Colonic mucosa (tissue), 4 donors: ENCODE measurements at places on chromosomes 13 and 19.
A peak's percentile ranks its signal among the peaks of the same experiment; 100 is the strongest.

- no peak for DNase-seq
Measured at GRCh38 chr13:44566601-44567000, 9.5 kb downstream of the TSC22D1 start.

GRCh38 chr19:1910177-1910576, 5.0 kb downstream of the ADAT3 start:
- no peak for DNase-seq

DNA sequence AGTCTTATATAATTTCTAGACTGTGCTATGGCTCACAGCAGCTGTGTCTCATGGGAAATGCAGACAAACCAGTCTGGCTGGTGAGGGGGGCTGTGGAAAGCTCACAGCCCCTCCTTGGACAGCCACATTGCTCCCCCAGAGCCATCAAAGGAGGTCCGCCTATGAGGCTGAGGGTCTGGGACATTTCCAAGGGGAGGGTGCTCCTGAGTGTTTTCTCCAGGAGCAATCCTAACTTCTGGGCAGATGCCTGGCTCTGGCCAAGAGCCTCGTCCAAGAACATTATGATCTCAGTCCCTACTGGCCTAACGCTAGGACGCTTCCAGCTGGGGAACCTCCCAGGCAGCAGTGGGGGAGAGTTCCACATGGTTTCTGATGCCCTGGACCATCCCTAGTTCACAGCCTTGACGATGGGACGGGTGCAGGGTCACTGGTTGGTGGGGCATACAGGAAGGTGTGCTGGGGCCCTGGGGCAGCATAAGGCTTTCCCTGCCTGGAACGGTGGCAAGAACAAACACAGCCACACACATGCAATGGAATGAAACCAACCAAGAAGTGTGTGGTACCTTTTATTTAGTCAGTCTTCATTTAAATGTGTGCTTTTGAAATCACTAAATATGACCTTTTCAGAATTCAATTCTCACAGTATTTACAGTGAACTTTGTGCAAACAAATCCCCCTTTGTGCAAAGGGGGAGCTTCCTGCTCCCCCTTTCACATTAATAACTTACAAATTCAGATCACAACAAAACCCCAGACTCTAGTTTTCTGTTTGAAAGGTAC, 60.6 kb downstream of the CDADC1 start:
- DNase-seq = peak; percentile 63

GRCh38 chr13:35765941-35766340, 289.5 kb upstream of the MAB21L1 start:
- no peak for DNase-seq

DNA sequence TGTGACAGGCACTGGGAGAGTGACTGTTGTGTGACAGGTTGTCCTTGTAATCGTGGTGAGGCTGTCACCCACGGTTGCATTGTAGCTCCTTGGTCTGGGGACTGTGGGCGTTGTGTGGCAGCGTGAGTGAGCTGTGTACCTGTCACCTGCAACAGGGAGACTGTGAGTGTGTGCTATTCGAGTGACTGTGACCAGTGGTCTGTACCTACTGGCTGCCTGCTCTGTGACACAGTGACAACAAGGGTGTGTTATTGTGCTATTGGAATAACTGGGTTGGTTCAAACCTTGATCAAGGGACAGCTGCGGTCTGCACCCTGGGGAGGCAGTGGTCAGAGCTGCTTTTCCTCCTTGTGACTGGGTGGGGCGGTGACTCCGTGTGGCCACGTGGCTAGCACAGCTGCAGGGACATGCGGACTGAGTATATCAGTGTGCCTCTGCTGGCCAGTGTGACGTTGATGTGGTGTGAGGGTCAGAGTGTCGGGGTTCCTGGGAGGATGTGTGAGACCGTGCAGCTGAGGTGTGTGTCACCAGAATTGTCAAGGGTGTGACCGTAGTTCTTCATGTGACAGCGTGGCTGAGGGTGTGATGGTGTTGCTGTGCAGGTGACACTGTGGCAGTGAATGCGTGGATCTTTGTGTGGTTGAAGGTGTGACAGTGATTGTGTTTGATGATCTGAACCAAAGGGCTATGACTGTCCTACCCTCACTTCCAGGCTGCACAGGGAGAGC, 10.1 kb upstream of the NFIX start:
- peak; percentile 87 for DNase-seq

DNA sequence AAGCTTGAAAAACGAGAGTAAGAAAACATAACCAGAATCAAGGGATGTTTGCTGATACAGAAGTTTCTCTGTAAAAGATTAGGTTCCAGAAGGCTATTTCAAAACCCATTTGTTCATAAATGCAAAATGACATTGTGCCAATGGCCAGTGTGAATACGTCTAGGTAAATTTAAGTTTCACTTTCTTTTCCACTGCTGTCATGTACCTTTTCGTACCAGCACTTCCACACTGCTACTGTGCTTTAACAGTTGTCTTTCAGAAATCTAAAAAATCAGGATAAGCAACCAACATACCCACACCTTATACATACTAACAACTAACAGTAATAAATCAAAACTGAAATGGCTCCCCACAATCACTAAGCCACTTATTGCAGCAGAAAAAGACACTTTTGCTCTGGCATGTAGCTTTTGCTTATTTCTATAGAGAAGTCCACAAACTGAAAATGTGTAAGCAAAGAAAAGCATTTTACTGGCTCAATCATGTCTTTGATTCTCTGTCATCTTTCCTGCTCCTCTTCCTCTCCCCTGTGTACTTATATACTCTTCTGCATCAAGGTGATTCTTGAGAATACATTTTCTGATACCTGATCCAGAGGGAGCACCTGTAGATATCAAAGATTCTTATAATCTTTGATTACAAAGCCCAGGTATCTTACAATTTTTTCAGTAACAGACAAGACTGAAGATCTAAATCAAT, 34.3 kb downstream of the ELF1 start:
- DNase-seq = no peak

DNA sequence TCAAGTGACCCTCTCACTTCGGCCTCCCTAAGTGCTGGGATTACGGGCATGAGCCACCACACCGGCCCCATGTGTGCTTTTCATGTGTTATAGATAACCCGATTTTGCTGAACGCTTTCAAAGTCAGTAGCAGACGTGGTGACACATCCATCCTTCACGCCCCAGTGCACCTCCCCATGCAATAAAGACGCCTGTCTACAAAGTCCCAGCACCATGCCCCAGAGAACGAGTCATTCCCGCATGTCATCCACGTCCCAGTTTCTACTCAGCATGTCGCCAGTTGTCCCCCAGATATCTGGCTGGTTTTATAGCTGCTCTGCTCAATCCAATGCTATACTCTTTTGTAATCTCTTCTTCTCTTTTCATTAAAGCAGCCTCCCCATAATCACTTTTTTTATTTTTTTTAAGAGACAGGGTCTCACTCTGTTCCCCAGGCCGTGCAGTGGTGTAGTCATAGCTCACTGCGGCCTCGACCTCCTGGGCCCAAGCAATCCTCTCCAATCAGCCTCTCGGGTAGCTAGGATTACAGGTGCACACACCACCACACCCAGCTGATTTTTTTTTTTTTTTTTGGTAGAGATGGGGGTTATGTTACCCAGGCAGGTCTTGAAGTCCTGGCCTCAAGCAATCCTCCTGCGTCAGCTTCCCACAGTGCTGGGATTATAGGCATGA, 42.5 kb downstream of the DNM2 start:
- DNase-seq = no peak

DNA sequence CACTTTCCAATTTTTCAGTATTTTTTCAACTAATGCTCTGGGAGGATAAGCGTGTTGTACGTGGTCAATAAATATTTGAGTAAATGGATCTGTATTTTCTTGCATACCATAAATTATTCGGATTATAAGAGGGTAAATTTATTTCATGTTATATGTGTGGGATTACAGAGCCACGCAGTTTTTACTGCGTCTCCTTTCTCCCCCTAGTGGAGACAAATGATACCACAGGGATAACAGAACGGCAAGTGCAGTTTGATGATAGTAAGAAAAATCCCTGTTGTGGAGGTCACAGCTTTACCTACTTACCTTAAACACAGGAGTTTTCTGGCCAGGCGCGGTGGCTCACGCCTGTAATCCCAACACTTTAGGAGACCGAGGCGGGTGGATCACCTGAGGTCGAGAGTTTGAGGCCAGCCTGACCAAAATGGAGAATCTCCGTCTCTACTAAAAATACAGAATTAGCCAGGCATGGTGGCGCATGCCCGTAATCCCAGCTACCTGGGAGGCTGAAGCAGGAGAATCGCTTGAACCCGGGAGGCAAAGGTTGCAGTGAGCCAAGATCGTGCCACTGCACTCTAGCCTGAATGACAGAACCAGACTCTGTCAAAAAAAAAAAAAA, 16.8 kb downstream of the MBD3L2B start:
- no peak for DNase-seq

DNA sequence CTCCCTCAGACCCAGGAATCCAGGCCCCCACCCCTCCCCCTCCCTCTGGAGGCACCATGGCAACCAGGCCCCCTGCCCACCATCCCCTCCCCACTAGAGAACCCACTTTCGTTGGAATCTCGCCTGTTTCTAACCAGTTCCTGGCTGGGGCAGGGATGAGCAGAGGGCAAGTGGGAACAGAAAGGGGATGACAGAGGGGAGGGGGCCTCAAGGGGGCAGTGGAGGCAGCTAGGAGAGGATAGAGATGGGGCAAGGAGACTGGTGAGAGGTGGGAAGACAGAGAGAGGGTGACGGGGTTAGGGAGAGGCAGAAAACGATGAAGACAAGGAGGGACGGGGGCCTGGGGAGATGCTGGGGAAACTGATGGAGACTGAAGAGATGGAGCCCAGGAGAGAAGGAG, 586 bp upstream of the C19orf81 start:
- no peak for DNase-seq

DNA sequence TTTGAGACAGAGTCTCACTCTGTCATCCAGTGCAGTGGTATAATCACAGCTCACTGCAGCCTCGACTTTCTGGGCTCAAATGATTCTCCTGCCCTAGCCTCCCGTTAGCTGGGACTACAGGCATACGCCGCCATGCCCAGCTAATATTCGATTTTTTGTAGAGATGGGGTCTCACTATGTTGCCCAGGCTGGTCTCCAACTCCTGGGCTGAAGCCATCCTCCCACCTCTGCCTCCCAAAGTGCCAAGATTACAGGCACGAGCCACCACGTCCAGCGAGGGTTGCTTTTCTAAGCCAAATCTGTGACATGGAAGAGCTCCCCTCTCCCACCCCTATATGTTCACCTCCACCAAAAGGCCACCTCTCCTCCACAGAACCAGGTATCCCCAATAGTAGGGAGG, 10.9 kb upstream of the ATF5 start:
- DNase-seq = no peak

DNA sequence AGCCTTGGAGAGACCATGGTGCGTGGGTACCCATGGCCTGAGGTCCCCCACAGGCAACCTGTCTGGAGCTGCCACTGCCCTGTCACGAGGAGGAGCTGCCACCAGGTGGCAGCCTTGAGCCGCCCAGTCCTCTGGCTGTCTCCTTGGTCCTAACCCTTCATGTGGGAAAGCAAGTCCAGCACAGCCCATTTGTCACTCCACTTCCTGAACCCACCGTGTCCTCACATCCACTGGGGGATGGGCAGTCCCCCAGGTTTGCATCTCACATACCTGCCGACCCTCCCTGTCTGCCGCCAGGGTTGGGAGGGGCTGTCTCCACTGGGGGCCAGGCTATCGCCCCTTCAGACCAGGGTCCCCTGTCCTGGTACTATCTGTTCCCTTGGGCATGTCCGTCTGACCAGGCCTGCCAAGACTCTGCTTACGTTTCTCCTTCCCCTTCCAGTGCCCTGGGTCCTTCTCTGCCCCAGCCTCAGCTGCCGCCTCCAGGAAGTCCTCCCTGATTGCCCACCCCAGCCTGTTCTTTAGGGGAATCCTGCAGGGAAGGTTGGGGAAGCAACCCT, 4.5 kb downstream of the FAM174C start:
- peak; percentile 88 for DNase-seq

DNA sequence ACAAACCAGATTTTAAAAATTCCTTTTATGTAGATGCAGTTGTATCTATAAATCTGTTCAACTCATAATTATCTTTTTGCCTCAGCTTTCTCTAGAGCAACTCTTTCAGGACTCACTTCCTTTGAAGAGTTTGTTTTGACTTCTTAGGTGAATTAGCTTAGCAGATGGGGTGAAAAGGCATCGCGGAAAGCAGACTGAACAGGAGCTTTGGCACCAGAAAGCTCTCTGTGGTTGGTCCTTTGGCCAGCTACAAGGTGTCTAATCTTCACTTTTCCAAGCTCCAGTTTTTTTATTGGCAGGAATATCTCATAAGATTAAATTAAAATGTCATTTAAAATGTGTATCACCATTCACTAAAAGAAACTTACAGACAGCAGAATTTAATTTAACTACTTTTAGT, 60.6 kb upstream of the KLF12 start:
- DNase-seq = no peak

- no peak for DNase-seq
Measured at GRCh38 chr13:62418376-62418775, 1002.7 kb upstream of the PCDH20 start.

DNA sequence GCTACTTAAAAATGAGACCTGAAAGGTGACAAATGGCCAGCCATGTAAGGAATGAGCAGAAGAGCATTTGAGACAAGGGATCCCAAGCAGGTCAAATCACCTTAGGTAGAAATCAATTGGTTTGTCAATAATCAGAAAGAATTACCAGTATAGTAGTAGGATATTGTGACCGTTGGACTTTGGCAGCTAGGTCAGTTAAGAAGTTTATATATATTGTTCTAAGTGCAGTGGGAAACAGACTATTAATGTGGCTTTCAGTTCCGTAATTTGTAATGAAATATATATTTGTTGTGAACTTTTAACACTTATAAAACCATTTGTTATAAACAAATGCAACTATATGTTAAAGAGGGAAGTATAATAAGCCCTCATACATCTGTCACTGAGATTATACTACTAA, 807.9 kb upstream of the SPRY2 start:
- no peak for DNase-seq

DNA sequence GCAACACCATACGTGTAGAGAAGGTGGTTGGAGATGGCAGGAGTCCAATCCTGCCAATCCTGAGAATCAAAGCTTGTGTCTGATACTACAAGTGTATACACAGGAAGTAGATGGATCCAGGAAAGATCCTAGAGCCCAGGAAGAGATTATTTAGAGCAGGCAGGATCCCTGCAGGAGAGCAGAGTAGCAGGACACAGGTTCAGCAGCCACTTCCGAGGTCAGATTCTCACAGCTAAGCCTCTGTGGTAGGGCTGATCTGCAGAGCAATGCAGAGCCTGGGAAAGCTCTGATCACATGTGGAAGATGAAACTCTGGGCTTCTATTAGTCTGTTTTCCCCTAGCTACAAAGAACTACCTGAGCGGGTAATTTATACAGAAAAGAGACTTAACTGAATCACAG, 28.5 kb upstream of the ZNF331 start:
- no peak for DNase-seq

DNA sequence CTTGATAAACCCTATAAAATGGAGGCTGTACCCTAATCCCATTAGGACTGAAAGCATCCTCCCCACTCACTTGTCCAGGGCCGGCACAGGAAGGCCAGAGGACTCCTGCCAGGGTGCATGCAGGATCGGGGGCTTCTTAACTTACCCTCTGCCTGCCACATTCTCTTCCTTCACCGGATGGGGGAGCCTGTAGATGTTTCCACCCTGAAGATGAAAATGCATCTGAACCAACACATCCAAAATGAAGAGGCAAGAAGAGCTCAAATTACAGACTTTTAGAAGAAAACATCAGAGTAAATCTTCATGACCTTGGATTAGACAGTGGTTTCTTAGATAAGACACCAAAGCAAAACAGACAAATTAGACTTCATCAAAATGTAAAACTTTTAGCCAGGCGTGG, 25.9 kb upstream of the NAPA start:
- no peak for DNase-seq
